ENCODE measurements at places on chromosomes 6 and 20.

- no peak for DNase-seq
Measured at GRCh38 chr20:16647875-16648597, 74.8 kb upstream of the KIF16B start.

DNA sequence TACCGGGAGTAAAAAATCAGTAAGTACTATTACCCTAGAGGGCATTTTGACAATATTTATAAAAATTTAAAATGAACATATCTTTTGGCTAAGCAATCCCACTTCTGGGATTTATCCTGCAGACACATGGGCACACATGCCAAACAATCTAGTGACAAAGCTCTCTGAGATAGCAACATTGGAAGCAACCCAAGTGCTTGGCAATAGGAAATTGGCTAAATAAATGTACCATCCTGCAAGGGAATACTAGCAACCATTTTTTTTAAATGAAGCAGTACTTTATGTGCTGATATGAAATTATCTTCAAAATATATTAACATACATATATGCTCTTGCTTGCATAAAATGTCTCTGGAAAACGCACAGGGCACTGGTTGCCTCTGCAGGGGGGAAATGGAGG, 133.8 kb downstream of the SNX5 start:
- no peak for DNase-seq

- no peak for DNase-seq
Measured at GRCh38 chr6:32655203-32655710, 11.2 kb downstream of the HLA-DQB1 start.

DNA sequence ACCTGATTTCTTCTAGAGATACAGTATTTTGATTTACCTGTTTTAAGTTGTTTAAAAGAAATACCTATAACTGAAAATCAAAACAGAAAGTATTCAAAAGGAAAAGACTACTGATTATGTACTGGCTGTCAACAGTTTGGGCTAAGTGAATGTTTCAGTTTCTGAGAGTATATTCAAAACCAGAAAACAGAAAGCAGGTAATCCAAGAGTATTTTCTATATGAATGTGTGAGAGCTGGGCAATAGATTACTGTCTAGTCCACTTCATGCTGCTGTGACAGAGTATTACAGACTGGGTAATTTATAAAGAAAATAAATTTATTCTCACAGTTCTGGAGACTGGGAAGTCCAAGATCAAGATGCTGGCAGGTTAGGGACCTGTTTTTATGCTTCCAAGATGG, 261.0 kb downstream of the ARHGAP18 start:
- DNase-seq, result no peak

GRCh38 chr20:41061155-41061554, 32.5 kb downstream of the TOP1 start:
- DNase-seq, result no peak

Measured in nucleus accumbens (tissue), 56 donors.